Posterior cingulate gyrus (tissue), 11 donors: ENCODE measurements at places on chromosomes 1 and 21.

GRCh38 chr1:77179632-77180031, 39.6 kb downstream of the PIGK start:
- DNase-seq: no peak

DNA sequence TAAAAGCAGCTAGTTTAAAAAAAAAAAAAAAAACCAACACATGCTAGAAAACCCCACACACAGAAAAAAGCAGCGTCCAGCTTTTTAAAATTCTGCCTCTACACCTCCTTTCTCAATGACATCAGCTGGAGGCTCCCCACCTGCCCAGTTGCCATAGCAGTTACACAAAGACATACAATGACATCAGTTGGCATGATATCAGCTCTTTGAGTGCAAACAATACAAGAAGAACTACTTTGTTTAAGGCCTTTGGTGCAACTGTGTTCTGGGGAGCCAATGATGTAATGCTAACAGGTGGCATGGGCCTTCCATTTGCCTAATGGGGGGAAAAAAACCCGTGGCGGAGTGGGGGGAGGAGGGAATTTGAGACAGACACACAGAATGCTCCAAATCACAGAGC, 32.9 kb downstream of the DUSP10 start:
- no peak for DNase-seq

DNA sequence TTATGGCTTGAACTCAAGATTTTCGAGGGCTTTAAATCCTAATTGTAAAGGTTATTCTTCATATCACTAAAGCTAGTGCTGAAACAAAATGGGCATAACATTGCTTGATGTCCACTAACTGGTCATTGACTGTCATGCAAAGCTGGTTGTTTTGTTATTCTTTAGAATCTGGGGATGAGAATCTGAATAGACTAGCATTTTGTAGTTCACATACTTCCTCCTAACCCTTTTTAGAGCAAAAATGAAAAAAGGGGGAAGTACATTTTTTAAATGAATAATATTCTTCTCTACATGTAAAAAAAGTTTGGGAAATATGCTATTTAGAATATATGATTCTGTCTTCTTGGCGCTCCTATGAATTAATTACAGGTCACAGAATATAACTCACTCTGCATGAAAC, 72.2 kb upstream of the HMCN1 start:
- DNase-seq: no peak

- DNase-seq: no peak
Measured at GRCh38 chr1:36562181-36562685, 79.5 kb upstream of the CSF3R start.

DNA sequence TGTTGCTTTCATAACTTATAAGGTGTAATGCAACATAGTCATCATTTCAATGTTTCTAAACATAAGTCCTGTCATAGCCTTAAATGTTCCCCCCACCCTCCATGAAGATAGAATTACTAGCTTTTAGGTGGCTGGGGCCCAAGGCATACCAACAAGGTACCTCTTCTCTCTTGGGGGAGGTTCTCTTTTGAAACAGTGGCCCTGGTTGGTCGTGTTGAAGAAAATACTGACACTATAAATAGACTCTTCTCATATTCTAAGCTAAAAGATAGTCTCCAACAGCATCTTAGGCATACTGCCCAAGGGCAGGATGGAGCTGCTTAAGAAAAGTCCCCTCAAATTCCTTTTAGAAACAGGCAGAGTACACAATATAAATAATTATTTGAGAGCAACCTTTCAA, 255.0 kb downstream of the FAF1 start:
- DNase-seq: no peak

GRCh38 chr1:72284084-72284347, 1.7 kb upstream of the NEGR1 start:
- DNase-seq: no peak

DNA sequence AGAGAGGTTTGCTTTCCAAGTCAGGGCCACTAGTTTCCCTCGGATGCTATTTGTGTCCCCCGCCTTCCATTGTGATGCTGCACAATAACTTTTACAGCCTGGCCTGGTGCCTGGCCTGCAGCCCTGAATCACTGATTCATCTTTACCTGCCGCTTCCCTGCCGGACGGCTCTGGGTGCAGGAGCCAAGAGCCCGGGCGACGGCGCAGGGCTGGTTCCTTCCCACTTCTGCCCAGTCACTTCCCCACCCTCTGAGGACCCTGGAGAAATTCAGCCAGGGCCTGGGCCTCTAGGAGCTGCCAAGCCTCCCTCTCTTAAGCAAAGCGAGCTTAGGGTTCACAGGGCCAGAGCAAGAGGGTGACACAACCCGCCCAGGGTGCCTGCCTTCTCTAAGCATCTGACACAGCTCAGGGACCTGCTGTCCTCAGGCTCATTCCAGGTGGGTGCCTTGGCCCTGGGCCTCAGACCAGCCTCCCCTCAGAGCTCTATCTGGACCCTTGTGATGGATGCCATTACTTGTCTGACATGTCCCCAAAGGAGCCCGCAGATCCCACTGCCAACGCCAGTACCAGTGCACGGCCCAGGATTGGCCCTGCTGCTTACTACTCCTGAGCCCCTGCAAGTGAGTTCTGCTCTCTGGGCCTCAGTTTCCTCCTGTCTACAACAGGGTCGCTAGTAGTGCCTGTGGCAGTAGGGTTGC, 381.0 kb upstream of the VAMP3 start:
- DNase-seq: no peak

DNA sequence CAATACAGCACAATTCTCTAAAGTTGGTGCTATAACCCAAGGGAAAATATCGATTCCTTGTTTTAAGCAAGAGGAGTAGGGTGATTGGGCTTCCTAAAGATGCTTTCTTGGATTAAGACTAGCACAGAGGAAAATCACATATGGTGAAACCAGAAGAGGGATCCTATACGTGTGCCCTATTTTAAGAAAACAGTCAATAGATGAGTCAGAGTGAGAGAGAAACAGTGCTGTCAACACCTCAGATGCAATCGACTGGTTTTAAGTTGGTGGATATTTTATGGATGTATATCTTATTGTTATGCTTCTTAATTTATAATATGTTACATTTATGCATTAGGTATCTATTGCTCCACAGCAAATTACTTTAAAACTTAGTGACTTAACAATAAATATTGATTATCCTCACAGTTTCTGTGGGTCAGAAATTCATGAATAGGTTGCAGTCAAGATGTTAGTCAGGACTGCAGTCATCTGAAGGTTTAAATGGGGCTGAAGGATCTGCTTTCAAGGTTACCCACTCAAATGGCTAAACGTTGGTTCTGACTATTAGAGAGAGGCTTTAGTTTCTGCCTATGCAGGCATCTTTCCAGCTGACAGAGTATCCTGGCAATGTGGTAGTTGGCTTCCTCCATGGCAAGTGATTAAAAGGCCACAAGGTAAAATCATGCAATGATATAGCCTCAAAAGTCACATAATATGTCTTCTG, 61.6 kb upstream of the DEPDC1 start:
- no peak for DNase-seq
